ENCODE measurements at places on chromosomes 6 and 20.

DNA sequence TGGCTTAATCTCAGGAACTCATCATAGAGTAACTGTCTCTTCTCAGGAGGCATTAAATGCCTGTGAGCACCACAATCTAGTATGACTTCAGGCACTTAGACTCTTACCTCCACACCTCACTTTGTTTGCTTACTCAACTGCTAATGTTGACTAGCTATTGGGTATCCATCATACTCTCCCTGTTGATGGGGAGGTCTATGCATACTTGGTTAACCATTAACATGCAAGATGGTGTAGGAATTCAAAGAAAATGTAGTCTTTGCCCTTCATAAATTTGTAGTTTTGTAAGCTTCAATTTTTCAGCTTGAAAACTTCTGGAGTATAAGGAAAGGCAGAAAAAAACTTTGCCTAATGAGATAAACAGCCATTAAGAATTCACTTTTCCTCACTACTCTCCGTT is 501.0 kb upstream of the MARCKS start:
- DNase-seq: no peak

GRCh38 chr6:63589952-63590411 is 17.7 kb downstream of the LOC128125822 start:
- no peak for DNase-seq

GRCh38 chr20:258269-258858 is 840 bp downstream of the DEFB132 start:
- DNase-seq: no peak

GRCh38 chr6:36793296-36793912 is 45.8 kb downstream of the CPNE5 start:
- DNase-seq: no peak

DNA sequence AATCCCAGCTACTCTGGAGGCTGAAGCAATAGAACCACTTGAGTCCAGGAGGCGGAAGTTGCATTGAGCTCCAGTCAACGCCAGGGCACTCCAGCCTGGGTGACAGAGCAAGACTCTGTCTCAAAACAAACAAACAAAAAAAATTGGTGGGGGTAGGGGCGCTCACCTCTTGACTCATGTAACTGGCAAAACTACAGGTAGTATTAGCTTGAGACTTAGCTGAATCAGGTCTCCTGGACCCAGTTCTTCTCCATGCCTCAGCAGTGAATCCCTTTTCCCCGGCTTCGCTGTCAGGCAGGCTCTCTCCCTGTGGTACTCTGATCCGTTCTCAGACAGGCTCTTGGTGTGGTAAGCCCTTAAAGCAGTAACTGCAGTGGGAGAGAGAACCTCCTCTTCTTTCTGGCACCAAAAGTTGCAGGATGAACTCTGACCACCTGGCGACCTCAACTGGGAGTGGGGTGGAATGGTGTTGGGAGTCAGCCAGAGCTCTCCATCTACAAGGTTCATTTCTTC is 12.9 kb downstream of the SLC9A8 start:
- DNase-seq: no peak

DNA sequence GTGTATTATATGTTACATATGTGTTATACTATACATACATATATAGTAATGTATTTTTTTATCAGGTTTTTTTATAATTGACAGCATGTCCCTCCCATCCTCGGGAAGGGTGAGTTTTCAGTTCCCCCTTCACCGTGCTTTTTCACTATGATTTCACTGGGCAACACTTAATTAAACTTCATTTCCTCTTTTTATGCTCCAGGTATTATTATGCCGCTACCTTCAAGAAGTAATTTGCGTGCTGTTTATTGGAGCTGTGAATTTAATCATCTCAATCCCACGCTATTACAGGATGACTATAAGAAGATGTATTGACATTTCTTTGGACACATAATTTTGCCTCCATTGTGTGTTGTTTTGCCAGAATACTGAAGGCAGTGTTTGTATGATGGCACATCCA is 228.6 kb downstream of the SAMD5 start:
- DNase-seq: no peak

- DNase-seq: no peak
Measured at GRCh38 chr20:50271612-50272011, 81.0 kb downstream of the CEBPB start.

DNA sequence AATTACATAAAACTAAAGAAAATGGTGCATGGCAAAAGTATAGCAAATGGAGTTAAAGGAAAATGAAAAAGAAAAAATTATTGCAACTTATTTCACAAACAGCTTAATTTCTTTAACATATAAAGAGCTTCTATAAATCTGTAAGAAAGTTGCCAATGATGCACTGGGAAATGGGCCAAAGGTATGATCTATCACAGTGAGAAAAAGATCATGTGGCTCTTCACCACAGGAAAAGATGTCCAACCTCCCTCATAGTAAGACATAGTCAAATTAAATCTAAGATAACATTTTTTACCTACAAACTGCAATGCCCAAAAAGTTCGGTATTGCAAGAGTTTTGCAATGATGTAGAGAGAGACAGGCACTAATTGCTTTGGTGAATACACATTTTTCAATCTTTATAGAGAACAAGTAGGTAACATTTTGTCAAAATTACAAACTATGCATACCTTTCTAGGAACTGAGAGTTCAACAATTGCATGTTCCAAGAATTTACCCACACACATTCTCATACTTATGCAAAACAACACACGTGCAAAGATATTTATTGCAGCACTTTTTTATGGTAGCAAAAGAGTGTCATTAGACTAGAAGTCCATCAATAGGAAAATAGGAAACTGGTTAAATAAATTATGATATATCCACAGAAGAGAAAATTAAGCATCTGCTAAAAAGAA is 372.6 kb downstream of the QKI start:
- no peak for DNase-seq

DNA sequence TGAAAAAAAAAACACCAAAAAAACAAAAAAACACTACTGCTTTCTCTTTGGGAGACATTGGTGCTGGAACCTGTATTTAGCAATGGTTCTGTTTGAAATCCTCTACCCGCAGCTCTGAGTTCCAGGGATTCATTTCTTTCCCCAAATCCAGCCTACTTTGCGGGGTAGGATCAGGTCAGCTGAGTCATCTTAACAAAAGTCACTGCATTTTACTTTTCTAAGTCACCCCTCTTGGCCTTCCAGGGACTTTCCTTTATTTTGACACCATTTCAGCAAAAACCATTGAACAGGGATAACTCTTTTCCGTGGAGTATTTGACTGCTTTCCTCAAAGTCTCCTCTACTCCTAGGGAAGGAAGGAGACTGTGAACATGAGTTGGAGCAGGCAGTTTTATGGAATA is 837.6 kb downstream of the MAFB start:
- DNase-seq: no peak

- no peak for DNase-seq
Measured at GRCh38 chr20:49252556-49253350, 25.1 kb downstream of the ZNFX1 start.

GRCh38 chr6:29967379-29968010 is 25.2 kb downstream of the HLA-A start:
- DNase-seq: peak; percentile 82

- no peak for DNase-seq
Measured at GRCh38 chr6:65998544-65998943, 291.5 kb upstream of the EYS start.

DNA sequence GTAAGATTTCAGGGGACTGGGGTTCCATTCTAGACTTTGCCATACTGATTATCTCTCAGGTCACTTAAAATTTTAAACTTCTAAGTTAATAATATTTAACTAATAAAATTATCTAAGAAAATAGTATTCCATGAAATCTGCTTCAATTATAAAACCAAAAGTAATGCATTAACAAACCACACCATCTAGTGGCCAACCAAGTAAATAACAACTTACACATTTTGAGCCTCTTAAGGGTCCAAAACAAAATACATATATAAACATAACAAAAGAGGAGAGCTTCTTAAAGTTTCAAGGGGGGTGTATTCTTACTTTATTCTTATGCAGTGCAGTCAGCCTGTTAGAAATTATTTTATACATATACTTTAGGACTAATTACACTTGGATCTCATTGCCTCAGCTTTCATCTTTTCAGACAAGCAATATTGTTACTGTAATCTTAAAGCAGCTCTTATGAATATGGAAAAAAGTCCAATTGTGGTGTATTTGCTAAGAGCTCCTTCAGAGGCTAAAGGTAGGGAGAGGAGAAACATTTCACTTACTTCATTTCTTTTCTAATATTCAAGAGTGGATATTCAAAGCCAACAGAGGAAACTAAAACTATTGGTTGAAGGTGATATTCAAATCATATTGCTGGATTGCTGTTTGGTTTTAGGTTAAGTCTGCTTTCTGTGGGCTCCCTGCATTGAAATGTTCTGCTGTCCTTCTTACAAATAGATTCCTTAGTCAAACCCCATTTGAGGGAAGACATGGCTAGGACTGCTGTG is 199.7 kb upstream of the SIM1 start:
- DNase-seq: peak; percentile 59

DNA sequence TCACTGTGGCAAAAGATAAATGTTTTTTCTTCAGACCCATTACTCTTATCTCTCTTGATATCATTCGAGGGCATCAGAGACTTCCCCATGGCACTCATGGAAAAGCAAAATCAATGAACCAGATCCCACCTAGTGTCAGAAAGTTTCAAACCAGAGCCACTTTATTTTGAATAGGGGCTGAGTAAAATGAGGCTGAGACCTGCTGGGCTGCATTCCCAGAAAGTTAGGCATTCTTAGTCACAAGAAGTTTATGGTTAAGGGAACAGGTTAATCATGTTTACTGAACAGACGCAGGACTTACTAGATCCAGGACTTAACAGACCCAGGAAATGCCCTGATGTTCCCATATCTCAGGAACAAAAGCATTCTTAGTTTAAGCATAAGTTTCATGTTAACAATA is 369.9 kb downstream of the BTBD3 start:
- DNase-seq: no peak

DNA sequence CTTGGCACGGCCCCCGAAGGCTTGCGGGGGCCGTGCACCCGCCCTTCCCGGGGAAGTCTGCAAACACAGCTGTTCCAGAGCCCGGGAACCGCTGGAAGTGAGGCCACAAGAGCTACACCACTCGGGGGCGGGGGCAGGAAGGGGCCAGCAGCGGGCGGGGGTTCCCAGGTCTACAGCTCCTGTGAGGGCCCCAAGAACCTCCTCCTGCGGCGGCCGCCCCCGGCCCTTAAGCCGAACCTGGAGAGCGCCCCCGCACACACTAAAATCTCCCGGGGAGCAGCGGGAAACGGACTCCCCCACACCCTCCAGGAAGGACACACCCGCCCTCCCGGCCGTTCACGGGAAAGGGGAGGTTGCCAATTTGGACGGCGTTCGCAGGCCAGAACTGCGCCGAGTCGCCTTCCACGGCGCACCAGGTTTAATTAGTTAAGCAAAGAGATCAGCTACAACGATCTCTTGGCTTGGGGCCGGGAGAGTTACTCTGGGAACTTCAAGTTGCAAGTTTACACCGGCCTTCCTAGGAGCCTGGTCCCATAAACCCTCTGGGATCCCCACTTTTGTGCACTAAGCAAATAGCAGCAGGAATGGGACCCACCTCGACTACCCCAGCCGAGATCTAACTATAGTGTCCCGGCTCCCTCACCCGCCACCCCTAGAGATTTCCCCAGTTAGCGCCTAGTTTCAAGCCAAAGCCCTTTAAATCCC is 1.7 kb downstream of the JAG1 start:
- DNase-seq: peak; percentile 43

- DNase-seq: peak; percentile 50
Measured at GRCh38 chr6:78909391-78909790, 42.0 kb downstream of the IRAK1BP1 start.

GRCh38 chr20:31760519-31761240 is 21.6 kb downstream of the TPX2 start:
- DNase-seq: no peak

GRCh38 chr6:1024587-1024986 is 287.3 kb upstream of the FOXQ1 start:
- no peak for DNase-seq

DNA sequence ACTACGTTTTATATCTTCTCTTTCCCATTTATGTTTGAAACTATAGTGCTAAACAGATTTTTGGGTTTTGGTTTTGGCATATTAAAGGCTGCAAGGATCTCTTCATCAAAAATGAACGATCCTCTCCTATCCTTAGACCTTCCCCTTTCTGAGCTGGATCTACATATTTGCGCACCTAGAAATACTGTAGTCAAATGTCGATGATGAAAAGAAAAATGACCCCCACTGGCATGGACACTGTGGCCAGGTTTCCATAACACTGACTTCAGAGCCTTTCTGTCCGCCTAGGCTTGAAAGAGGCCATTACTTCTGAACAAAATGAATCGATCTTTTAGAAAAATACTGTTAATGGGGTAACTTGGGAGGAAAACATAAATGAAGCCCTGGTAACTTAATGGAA is 5.8 kb downstream of the FLRT3 start:
- no peak for DNase-seq

DNA sequence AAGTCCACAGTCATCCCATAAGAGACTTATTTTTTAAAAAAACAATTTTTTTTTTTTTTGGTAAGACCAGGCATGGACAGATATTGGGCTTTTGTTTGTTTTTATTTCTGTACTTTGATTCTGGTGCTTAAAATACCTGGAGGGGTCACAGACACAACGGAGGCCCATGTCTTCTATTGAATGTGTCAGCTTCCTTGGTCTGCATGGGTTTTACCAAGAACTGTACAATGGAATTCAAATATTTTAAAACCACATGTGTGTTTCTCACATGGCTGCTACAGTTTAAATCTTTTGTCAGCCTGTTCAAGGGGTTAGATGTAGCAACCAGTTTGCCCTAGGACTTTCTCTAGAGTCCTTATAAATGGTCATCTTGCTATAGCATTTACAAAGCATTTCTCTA is 139.8 kb downstream of the SOX4 start:
- no peak for DNase-seq

DNA sequence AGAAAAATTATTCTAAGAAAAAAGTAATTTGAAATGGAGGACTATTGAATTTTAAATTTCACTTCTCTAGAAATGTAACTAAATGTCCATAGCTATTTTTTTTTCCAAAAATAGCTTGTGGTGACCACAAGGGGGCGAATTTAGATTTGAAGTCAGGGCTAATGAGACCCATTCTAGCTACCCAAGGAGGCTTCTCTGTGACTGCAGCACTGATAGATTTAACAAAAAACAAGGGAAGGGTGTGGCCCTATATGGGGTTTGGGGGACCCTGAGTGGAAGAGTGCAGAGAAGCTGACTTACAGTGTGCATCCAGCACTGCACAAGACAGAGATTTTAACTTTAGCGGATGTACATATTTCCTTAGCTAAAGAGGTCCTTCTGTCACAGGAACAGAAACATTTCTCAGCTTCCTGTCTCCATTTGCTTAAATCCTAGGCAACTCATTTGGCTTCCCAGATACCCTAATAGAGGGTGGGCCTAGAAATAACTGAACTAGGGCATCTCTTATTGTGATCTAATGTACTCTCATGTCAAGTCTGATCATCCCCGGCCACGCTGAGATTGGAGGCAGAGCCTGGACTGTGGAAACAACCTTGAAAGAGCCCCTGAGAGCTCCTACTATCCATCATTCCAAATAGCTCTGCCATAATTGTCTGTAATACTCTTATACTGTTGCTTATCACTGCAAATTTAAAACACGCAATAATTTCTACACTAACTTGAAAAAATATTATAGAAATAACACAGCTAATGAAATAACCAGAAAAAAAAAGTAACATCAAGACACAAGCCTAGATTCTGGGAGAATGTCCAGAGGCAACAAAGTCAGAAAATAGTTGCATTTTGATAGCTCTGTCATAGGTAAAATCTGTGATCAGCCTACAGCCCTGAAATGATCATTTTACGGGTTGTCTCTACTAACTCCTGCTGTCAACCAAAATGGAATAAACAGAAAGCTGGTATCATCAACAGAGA is 93.6 kb downstream of the SNAP91 start:
- peak; percentile 58 for DNase-seq

- DNase-seq: no peak
Measured at GRCh38 chr6:106053484-106054205, 32.5 kb upstream of the PRDM1 start.

- DNase-seq: peak; percentile 72
Measured at GRCh38 chr20:37294262-37294981, 5.0 kb downstream of the MANBAL start.

Data from AML-193 (cell line).